ENCODE measurements at places on chromosomes 3 and 15.

DNA sequence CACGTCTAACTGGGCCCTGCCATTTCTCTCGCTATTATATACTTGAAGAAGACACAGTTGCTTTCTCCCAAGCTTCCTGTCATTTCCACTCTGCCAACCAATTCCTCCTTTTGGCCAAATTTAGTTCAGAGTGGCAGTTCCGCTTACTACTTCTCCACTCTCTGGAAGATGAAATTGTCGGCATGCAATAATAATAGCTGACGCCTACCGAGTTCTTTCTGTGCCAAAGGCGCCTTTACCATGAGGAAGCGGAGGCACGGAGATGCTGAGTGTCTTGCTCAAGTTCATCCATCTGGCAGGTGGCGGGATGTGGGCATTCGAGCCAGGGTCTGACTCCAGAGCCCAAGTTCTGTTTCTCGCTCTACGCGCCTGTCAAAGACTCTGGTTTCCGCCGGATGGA, 14.6 kb upstream of the NRROS start:
- DNase-seq = no peak

DNA sequence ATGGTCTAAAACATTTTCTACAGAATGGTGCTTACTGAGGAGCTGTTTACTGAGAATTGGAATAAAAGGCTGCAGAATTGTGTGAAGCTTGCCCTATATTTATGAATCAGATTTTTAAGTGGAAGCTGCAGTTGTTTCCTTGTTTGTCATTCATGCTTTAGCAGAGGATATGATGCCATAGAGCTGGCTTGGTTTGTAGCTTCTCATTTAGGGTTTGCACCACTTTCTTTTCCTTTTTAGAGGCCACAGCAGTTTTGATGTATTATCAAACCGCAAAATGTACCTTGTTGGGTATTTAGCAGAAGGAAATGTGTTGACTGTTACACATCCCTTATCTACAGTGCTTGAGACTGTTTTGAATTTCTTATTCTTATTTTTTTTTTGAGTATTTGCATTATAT, 66.2 kb downstream of the RASA2 start:
- DNase-seq = no peak

- DNase-seq = no peak
These were observed 34.2 kb downstream of the CLEC3B start for GRCh38 chr3:45060165-45060892.

DNA sequence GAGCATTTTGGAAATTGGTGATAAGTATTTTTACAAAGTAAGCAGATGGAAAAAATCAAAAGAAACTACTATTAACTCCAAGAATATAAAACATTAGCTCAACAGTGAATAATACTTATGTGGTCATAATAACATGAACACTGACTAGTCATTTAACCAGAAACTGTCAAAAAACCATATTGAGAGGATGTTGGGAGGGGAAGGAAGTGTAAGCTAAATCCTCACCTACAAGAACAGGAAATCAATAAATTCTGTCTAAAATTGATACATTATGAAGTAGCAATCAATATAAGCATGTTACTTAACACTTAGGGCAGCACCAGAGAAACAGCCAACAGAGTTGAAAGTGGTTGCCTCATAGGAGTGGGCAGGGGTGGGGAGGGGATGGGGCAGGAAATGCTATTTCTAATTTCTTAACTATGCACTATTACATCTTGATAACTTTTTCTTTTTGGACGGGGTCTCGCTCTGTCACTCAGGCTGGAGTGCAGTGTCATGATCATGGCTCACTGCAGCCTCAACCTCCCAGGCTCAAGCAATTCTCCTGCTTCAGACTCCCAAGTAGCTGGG, 41.7 kb downstream of the CCR3 start:
- DNase-seq = no peak

DNA sequence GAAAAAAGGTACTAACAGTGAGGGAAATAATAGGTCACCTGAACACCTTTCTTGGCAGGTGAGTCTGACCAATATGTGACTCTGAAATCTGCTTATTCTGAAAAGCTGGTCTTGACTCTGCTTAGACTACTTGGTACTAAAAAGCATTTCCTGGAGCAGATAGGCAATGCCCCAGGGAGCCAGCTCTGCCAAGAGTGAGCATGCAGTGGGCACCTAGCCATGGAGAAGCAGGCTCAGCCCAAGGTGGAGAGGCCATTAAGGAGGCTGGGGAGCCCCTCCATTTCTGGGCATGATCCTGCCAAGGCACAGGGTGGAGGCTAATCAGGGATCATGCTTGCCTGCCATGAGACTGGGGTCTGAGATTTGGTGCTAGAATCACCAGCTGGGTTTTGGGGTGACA, 1.6 kb upstream of the LTF start:
- DNase-seq = no peak

DNA sequence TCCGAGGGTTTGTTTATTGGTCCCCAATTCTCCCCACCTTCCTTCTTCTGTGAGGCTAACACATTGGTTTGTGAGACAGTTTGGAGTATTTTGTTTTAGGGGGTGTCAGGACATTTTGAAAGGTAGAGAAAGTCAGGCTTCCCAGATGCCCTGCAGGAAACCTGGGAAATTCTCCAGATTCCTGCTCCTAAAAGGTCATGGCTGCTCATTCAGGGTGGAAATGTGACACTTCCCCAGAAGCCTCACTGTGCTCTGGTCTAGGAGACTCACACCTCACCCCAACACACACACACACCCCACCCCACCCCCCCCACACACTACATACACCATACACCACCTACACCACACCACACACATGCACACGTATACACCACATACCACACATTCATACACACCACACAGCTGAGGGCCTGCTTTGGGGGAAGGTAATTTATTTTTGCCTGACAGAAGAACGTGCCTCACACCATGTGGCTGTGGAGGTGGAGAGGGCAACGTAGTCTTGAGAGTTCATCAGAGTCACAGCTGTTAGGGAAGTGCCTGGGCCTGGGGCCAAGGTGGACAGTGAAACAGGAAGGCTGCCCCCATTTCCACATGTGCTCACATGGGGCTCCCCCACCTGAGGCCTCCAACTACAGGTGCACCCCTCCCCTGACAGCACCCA, 40.4 kb upstream of the LIMD1 start:
- no peak for DNase-seq

DNA sequence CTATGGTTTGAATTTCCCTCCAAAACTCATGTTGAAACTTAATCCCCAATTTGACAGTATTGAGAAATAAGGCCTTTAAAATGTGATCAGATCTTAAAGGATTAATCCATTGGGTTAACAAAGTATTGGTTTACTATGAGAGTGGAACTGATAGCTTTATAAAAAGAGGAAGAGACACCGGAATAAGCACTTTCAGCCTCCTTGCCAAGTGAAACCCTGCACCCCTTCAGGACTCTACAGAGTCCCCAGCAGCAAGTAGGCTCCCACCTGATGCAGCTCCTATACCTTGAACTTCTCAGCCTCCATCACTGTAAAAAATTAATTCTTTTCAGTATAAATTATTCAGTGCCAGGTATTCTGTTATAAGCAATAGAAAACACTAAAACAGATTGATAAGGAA, 348.3 kb downstream of the CGGBP1 start:
- no peak for DNase-seq

DNA sequence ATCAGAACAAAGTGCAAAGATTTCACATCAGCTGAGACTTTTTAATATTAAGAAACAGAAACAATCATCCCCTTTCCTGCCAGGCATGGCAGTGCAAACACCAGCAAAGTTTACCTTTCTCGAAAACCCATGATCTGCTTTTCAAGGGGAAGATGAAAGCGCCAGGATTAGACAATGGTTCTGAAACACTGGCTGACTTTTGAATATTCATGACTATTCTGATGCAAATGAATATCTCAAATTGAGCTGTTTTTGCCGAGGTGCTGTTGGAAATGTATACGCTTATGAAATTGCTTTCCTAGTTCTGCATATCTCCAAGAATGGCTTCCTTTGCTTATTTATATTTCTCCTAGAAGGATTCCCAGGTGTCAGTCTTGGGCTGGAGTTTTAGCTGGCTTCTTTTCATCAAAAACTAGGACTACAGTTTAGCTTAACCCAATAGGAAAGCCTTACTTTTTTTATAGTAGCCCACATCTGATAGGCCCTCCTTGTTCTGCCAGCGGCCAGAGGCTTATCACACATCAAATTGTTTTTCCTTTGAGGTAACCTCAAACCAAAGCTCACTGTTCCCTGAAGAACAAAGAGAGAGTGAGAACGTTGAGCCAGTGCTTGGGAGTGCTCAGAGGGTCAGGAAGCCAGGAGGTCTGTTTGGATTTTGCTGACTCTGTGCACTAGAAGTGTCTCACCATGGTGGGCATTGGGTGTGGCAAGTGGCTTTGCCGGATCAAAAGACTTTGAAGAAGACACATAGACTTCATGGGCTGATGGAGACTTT, 74.0 kb upstream of the PLCL2 start:
- no peak for DNase-seq

GRCh38 chr15:59996298-59997041, 7.6 kb upstream of the FOXB1 start:
- no peak for DNase-seq

DNA sequence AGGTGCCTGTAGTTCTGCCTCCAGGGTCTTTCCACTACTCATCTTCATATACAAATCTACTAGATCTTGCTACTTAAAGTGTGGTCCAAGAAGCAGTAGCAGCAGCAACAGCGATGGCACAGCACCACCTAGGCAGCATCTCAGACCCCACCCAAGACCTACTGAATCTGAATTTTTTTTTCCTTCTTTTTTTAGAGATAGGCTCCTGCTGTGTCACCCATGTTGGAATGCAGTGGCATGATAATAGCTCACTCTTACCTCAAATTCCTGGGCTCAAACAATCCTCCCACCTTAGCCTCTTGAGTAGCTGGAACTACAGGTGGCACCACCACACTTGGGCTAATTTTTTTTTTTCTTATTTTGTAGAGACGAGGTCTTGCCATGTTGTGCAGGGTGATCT, 346.7 kb upstream of the TGFBR2 start:
- DNase-seq = no peak

GRCh38 chr3:143571548-143571947, 276.7 kb downstream of the SLC9A9 start:
- peak; percentile 12 for DNase-seq

DNA sequence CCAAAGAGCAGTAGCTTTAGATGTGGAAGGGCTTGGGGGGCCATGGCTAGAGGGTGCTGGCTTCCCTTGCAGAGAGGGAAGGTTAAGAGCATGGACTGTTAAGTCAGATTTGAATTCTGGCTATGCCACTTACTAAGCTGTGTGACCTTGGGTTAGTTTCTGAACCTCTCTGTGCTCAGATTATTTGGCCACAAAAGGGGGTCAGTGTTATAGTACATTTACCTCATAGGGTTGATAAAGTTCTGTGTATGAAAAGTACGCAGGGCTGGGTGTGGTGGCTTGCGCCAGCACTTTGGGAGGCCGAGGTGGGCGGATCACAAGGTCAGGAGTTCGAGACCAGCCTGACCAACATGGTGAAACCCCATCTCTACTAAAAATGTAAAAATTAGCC, 6.8 kb downstream of the VPS18 start:
- DNase-seq = no peak

- no peak for DNase-seq
These were observed 499.6 kb upstream of the GBE1 start for GRCh38 chr3:82261013-82261412.

DNA sequence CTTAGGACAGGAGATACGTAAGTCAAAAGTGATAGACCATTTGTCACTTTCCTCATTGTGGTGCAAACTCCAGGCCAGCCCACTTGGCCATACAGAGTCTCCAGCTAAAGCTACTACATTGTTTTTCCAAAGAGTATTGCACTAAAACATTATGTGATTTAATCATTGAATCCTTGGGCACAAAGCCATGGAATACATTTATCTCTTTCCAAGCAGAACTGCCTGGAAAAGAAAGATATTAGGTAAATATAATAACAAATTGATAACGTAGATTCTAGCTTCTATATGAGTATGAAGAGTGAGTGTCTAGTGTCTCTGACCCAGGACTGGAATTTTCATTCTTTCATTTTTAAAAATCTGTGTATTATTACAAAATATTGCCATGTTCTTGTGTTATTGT, 863.7 kb upstream of the SEMA6D start:
- DNase-seq = no peak

DNA sequence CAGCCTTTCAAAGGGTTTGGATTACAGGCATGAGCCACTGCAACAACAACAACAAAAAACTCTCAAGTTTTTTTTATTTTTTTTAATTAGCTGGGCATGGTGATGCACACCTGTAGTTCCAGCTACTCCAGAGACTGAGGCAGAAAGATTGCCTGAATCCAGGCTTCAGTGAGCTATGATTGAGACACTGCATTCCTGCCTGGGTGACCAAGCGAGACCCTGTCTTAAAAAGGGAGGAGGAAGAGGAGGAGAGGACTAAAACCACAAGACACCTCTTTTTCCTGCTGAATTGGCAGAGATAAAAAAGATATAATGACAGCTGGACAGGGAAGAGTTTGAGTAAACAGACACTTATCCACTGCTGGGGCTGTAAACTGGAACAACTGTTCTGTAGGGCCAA, 22.7 kb upstream of the CHRNB4 start:
- no peak for DNase-seq

GRCh38 chr15:25677719-25678499, 185.2 kb downstream of the ATP10A start:
- DNase-seq = no peak

DNA sequence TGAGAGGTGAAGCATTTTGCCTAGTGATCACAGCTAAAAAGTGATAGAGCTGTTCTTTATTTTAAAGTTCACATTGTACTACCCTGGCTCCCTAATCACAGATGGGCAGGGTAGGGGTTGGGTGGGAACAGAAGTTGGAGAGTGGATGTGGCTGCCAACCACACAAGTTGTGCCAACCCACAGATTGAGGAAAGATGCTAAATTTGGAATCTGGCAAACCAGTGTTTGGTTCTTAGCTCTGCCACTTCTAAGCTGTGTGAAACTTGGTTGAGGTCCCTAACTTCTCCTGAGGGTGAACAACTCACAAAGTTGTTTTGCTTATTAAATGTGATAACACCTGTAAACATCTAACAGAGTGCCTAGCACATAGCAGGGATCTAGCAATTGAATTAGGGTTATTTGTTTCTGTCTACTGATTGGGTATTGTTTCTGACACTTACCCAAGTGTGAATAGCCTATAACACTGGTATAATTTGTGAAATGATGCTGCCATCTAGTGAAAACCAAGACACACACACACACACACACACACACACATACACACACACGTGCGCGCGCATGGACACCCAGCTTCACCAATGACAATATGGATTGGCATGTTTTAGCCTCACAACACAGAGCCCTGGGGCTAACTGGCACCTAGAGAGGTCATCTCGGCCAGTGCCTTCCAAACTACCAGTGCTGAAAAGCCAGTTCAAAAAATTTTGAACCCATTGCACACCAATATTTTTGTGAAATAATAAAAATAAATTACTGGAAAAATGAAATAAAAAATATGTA, 25.3 kb downstream of the ADGRG7 start:
- DNase-seq = no peak

GRCh38 chr15:81411969-81412633, 38.1 kb upstream of the TMC3 start:
- no peak for DNase-seq

DNA sequence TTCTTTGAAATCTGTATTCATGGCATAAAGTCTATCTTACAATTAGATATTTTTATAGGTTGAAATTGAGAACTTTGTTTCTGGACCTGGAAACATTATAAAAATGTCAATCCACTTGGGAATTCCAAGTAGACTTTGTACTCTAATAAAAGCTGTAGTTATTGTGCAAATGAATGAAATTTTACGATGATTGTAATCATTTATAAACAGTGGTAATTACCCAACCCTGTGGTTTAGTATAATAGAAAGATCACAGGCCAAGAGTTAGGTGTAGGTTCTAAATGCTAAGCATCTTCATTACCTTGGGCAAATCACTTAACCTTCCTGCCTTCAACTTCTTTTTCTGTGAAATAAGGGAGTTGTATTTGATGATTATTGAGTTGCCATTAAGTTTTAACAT, 13.2 kb upstream of the SLC7A14 start:
- DNase-seq = no peak

Measured in GM04503 (cell line).